ENCODE measurements at places on chromosomes 16 and 17.

GRCh38 chr16:52832771-52833170, 219.9 kb downstream of the CHD9NB start:
- no peak for DNase-seq

- DNase-seq = no peak
These were observed 177.9 kb downstream of the SEC14L1 start for GRCh38 chr17:77318491-77319210.

- DNase-seq = no peak
These were observed 7.0 kb downstream of the ATPAF2 start for GRCh38 chr17:18031955-18032354.

DNA sequence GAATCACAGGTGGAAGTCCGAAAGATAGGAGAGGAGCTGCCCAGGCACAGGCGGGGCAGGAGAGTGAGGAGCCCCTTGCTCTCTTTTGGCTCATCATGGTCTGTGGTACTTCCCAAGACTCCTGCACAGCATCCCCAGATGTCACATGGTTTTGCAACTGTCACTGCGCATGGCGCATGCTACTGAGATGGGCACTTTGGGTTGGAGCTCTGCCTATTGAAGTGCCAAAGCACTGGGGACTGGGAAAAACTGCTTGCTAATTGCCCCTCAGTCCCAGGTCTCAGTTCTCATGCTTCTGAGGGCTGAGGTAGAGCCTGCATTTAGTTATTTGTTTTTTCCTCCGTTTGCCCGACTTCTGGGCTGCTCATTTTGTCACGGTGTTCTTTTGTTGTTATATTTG, 156.8 kb upstream of the CDH13 start:
- no peak for DNase-seq

DNA sequence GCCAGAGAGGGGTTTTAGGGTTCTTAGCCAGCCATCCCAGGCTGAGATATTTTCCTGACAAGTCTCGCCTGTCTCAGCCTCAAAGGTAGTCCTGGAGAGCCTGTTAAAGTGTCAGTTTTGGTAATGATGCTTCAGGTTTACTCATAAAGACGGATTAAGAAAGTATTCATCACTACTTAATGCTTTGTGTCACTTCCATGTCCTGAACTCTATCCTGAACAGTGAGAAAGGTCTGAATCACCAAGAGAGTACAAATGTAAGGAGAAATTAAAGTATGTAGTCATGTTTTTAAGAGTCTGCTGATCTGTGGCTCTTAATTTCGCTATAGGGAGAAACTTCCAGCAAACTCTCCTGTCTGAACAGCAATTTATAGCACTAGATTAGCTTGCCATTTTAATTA, 14.0 kb downstream of the RPGRIP1L start:
- no peak for DNase-seq
